Stimulated activated CD4-positive, alpha-beta T cell treated with anti-CD3 and anti-CD28 coated beads, Interleukin-4, amount 100 ng/mL, for 48 hours (primary cell): ENCODE measurements at places on chromosomes 16 and 17.

GRCh38 chr17:49000943-49001342, 3.8 kb downstream of the IGF2BP1 start:
- DNase-seq, result no peak

- peak; percentile 23 for DNase-seq
Observed at GRCh38 chr16:10266809-10267208, 84.6 kb upstream of the GRIN2A start.

GRCh38 chr17:18225642-18226283, 328 bp downstream of the LLGL1 start:
- DNase-seq, result no peak

- DNase-seq, result no peak
Observed at GRCh38 chr17:81676906-81677305, 6.7 kb downstream of the ARL16 start.

- no peak for DNase-seq
Observed at GRCh38 chr16:77617996-77618395, 104.3 kb upstream of the NUDT7 start.

DNA sequence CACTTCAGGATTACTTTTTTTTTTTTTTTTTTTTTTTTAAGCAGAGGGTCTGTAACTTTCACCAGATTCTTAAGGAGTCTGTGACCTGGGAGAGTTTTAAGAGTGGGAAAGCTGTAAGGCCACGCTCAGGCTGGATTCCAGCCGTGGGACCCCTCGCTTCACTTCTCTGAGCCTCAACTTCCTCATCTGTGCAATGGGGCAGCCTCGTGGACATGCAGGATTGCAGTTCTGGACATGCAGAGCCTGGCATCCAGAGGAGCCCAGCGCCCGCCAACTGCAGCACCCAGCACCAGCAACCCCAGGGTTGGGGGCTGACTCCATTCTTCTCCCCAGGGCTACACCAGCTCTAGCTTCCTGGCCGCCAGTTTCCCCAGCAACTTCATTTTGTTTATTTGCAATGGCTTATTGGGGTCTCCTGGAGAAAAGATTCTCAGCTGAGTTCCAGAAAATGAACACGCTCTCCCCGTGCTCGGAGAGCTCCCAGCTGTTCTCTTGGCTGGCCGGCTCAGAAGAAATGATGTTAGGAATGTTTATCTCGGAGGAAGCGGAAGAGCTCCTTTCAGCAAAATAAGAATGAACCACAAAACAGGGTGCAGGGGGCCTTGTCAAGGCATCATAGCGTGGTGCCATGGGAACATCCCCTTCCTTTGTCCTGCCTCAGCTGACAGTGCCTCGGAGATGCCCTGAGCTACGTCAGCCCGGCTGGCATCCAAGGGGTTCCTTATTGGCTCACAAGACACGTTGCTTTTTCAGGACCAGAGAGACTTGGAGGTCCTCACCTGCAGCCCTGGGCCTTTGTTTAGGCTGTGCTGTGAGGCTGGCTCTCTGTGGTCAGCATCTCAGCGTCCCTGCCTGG, 22.9 kb upstream of the ZCCHC14 start:
- DNase-seq, result no peak

DNA sequence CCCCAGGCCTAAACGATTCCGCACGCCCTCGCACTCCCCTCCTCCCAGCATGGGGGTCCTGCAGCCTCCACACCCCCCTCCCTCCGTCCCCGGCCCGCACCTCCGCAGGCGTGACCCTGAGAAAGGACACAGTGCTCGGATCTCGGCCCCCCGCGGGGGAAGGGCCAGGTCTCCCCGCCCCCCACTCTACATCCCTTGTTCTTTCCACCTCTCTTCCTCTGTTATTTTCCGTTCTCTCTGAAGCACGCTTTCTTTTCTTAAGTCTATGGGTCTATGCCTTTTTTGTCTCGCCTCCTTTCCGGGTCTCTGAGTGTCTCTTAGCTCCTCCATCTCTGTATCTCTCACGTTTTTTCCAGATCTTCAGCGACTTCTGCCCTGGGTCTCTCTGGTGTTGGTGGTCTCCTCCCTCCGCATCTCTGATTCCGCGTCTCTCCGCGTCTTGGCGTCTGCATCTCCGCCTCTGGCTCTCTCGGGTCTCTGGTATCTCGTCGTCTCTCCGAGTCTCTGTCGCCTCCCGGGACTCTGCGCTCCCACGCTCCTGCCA, 2.1 kb upstream of the HES7 start:
- no peak for DNase-seq

DNA sequence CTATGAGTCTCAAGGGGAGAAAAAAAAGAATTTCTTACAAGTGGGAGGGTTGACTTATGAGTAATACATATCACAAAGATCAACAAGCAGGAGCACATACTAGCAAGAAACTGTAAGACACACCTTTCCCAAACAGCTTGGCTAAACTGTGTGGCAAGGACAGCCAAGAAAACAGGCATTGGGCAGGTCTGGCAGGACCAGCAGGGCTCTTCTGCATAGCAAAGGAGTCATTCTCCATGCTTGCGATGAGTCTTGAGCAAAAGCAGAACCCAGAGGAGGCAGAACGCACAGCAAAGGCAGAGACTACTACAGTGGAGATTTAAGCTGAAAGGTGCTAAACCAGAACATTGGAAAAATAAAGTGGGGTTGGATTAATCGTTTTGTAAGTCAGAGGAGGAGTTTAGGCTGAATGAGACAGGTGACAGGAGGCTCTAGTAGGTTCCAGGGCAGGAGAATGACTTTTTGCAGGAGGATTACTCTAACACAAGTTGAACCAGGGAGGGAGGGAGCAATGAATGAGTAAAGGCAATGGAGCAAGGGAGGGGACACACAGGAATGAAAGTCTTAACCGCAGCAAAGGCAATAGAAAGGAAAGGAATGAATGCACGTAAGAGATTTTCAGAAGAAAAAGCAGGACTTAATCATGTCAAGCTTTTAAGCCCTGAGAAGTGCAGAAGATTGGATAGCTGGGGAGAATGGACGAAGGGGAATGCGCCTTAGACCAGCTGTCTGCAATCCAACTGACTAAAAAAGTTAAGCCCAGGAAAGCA, 2.7 kb downstream of the N4BP1 start:
- no peak for DNase-seq

DNA sequence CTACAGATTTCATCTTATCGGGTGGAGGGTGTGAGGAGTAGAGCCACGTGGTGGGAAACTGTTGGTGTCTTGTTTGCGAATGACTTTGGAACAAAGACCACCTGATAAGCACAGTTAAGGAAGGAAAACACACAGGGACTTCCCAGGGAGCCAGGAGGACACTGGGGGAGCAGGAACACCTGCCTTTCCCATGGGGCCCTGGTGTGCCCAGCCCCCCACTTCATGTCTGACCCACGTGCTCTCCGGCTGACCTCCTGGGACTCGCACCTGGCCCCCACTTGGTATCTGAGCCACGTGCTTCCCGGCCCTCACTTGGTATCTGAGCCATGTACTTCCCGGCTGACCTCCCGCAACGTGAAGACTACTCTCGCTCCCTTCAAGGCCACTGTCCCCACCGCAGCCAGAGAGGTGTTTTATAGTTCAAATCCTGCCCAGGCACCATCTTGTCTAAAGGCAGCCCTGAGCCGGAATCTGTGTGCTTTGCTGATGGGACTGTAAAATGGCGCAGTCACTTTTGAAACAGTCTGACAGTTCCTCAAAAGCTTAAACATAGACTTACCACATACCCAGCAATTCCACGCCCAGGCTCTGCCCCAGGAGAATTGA, 5.4 kb upstream of the CSNK1D start:
- DNase-seq, result no peak

- DNase-seq, result no peak
Observed at GRCh38 chr17:77637818-77638575, 320.5 kb upstream of the TNRC6C start.

- DNase-seq, result no peak
Observed at GRCh38 chr16:29683543-29684090, 4.6 kb downstream of the QPRT start.

DNA sequence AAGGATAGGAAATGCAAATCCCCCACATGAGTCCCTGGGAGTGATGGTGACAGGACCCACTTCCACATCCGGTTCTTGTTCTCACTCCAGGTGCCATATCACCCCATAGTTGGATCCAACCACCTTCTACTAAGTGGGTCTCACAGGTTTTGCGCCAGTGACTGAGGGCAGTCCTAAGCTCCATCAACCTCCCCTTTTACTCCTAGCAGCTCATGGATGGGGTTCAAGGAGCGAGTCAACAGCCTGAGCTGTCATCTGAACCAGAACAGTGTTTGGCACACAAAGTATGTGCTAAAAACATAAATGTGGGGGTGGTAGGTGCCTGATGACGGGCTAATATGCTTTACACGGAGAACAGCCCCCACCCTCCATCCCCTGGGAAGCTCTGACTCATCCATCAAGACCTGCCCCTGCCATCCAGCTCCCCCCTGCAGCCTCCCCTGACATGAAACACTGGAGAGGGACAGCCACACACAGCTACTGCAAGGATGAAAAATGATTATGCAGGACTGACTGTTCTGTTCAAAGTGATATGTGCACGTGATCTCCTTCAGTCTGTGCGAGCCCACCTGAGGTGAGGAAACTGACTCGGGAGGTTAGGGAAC, 143.2 kb upstream of the CDH5 start:
- no peak for DNase-seq

DNA sequence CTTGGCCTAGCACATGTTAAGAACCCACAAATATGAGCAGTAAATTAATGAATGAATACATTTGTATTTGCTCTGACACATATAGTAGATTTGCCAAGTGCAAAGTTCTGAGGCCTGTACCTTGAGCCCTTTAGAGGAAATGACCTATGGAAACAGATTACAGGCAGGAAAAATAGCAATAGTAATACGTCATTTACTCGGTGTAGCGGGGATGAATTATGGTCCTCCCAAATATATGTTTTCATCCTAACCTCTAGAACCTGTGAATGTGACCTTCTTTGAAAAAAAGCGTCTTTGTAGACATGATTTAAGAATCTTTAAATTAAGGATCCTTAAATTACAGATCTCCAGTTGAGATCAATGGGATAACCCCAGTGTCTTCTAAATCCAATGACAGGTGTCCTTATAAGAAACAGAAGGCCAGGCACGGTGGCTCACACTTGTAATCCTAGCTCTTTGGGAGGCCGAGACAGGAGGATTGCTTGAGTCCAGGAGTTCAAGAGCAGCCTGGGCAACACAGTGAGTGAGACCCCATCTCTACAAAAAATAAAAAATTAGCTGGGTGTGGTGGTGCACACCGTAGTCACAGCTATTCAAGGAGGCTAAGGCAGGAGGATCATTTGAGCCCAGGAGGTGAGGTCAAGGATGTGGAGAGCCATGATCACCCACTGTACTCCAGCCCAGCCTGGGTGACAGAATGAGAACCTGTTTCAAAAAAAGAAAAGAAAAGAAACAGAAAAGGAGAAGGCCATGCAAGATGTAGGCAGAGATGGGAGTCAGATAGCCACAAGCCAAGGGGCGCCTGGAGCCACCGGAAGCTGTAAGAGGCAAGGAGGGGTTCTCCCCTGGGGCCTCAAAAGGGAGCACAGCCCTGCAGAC, 5.1 kb upstream of the ITPRIPL2 start:
- no peak for DNase-seq

GRCh38 chr16:74718741-74719610, 18.3 kb upstream of the MLKL start:
- DNase-seq, result no peak

DNA sequence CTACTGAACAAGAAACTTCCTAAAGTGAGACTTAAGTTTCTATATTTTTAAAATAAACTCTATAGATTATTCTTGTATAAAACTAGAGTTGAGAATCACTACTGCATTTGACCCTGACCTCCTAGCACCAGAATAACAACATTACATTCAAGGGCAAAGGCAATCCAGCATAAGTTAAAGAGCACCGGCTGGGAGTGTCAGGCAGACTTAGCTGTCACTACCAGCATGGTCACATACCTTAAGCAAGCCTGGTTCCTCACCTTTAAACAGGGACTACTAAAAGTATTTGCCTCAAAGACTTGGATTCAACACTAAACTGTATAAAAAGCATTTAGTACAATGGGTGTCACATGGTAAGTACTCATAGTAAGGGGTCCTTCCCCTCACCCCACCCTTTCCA, 90.4 kb downstream of the SSH2 start:
- no peak for DNase-seq

DNA sequence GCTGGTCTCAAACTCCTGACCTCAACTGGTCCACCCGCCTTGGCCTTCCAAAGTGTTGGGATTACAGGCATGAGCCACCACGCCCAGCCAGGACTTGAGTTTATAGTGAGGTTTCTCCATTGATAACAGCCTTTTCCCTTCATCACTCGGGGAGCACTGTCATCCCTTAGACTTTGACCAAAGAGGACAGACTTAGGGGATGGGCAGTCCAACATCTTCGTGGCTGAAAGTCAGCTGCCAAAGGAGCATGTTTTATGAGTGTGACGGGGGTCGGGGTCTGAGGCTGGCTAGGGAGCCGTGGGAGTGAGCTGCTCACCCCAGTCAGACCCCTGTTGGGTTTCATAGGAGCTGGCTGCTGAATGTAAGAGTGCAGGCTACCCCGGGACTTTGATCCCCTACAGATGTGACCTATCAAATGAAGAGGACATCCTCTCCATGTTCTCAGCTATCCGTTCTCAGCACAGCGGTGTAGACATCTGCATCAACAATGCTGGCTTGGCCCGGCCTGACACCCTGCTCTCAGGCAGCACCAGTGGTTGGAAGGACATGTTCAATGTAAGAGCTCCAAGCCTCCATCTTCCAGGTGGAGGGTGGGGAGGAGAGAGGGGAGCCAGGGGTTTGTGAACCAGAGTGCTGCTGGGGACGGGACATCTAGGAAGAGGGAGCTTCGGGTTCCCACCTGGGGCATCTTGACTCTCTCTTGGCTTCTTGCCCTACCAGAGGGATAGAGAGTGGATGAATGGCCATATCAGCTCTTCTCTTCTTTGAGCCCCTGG, 3.1 kb downstream of the DHRS11 start:
- no peak for DNase-seq

- no peak for DNase-seq
Observed at GRCh38 chr16:15865742-15866141, 8.9 kb upstream of the MYH11 start.

- DNase-seq, result no peak
Observed at GRCh38 chr16:86027373-86028126, 128.6 kb downstream of the IRF8 start.

DNA sequence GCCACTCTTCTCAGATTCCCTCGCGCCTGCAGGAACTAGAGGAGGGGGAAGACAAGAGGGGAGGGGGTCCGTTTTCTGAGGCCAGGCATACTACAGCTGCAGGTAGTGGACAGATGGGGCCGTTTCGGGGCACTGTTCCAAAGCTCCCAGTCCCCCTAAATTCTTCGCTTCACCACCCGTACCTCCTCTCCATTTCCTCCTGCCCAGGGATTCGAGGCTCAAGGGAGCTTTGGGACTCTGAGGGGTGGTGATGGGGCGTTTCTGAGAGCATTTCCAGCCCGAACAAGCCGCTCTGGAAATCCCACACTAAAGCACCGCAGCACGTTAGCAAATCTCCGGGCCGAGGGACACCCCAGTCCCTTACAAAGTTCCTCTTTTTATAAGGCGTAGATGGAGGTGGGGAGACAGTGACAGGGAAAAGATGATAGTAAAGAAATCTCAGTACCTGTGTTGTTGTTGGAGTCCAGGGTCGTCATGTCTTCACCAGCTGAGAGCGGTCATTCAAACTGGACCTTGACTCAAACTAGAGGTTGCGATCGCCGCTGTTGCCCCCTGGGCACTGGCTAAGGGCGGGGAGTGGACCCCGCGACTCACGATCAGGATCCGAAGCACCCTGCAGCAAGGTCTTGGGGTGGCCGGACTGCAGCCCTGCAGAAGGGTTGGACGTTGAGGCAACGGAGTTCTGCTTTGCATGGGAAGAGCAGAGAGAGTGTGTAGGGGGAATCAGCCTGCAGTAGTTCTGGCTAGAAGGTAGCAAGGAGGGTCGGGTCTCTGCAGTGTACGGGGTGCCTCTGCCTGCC, 570 bp downstream of the NR1D1 start:
- no peak for DNase-seq
